ENCODE measurements at places on chromosomes 11 and 22. TPM values are rescaled to one million over a fixed set of nuclear protein-coding genes. Genes with fewer than 3 reads are reported as not detected.

DNA sequence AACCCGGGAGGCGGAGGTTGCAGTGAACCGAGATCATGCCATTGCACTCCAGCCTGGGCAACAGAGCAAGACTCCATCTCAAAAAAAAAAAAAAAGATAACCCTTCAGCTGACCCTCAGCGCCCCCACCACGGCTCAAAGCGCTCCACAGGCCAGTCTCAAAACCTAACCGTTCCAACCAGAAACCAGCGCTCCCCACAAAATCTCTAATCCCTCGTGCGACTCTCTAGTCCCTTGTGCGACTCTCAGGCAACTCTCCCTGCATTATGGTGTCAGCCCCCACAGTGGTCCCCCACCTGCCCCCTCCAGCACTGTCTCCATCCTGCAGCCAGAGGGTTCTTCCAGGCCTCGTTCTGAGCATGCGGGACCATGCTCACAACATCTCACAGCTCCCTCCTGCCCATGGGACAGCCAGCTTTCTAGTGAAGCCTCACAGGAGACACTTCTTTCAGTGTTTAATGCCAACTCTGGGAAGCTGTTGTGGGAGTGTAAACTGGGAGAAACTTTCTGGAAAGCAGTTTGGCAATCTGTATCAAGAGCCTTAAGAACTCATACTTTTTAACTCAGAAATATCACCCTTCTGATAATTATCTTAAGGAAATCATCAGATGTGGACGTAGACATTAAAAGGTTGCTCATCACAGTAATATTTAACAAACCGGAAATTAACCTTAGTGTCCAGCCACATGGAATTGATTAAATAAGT is 4.2 kb upstream of the RASGRP2 start:
- peak; percentile 34 for DNase-seq

DNA sequence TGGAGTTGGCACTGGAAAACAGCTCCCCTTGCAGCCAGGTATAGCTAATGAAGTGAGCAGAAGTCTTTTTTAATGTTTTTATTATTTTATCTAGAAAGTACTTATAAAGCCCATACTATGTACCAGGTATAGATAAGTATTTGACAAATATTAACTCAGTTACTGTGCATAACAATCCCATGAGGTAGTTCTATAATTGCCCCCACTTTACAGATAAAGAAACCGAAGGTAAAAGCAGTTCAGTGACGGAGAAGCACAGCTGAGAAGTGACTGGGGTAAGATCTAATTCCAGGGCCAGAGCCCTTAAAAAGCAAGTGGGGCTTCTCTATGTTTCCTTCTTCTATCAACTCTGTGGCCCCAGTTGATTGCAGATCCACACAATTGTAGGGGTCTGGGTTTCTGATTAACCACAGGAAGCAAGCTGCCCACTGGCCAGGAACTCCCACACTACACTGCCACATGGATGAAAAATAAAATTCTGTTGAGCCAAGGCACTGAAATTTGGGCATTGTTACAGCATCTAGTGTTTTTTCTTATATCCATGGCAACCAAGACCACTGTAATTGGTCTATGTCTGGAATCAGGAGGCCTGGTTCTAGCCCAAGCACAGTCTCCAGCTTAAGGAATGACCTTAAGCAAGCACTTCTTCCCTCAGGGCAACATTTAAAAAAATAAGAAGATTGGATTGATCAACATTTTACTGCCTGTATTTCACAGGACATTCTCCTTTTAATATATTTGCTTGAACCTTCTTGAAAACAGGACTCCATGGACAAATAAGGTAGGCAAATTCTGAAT is 55.3 kb upstream of the TEAD1 start:
- no peak for DNase-seq

DNA sequence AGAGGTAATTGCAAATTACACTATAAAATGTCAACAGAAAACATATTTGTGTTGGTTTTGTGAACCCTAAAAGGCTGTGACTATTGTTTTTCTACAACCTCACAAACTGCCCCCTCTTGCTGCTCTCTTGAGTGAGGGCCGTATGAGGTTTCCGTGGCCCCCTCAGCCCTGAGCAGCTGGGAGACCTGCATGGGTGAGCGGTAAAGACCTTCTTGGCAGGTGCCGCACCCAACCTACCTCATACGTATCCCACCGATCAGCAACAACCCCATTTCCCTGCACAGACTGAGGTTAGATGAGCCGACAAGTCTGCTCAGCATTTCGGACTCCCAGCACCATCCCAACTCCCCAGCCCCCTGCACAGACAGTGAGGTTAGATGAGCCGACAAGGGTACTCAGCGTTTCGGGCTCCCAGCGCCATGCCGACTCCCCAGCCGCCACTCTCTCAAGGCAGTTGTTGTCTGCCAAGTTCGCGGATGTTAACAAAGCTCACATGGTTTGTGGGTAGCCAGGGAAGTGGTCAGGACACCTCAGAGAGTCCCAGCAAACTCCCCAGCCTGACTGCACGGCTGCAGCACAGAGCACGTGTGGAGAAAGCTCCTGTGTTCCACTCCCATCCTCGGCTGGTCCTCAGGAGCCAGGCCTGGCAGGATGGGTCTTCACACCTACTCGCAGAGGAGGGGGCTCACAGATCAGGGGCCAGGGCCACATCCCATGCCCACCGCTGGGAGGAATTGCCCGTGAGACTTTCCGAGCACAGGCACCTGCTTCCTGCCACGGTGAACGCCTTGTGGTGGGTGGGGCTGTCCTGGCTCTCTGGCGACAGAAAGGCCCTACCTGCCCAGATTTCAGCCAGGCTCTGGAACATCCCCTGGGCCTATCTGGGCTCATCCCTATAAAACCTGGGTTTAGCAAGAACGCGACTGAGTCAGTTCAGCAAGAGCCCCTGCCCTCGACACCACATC is 502.9 kb downstream of the BRD1 start:
- DNase-seq, result peak; percentile 61

The STX3 gene
- total RNA-seq, result 8.4 TPM

All from Right ventricle myocardium inferior (tissue), 1 donor.